ENCODE measurements at places on chromosomes 7 and 10. TPM values are rescaled to one million over a fixed set of nuclear protein-coding genes. Genes with fewer than 3 reads are reported as not detected.

DNA sequence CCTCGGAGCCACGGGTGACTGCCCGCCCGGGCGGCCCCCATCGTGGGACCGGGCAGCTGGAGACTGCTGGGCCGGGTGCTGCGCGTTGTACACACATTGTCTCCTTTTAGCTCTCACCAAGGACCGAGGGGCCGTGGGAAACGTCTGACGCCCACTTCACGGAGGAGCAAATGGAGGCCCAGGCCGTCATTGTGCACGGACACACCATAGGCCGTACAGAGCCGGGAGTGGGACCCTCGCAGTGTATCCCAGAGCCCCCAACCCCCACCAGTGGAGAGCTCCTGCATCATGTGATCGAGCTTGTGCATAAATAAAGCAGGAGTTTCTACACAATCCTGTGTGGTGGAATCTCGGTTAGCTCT is 722 bp downstream of the DENND10 start:
- DNase-seq, result no peak

DNA sequence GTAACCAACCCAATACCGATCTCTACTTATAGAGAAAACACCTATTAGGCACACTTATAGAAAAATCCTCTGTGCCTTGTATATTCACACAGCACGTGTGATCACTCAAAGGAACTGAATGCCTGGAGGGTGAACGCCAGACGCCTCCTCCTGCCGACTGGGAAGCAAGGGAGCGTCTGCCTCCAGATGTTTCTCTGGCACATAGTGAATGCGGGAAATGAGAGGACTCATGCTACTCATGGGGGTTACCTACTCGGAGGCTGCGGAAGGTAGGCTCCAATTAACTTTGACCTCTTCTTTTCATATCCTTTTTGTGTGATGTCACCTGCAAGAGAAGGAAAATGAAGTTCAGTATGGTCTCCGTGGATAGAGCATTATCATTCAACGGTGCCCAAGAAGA is 203.3 kb downstream of the DIP2C start:
- DNase-seq, result no peak

DNA sequence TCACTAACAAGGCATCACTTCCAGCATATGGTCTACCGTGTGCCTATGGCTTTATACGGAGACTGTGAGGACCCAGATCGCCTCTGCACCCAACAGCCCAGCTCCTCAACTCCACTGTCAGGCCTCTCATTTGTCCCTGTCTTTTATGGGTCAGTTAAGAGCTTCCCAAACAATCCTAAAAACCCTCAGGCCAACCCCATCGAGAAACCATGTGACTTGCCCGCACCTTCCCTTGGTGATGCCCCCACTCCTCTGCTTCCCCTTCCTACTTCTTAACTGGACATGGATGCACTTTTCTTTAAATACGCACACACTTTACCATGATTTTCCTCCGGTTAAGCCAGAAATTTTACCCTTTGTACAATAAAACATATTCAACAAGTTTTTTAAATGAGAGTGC is 46.8 kb downstream of the BAIAP2L1 start:
- DNase-seq, result no peak

DNA sequence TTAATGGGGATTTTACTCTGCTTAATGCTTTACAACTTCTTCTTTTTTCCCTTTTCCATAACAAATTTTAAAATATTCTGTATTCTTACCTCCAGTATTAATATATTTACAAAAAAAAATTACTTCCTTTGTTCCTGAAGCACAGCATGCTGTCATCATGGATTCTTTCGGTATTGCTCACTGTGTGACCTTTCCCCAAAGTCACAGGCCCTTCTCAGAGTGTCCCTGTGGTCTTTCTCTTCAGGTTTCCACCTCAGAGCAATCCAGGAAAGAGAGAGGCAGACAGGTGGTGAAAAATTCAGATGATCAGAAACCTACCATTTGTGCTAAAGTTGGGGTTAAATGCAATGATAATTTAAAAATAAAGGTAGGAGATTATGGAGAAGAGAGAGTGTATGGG is 13.0 kb downstream of the AOAH start:
- no peak for DNase-seq

GRCh38 chr7:109126404-109127050 is 556.9 kb downstream of the DNAJB9 start:
- no peak for DNase-seq

- DNase-seq, result no peak
These were observed 273.4 kb downstream of the DIP2C start for GRCh38 chr10:416091-416515.

- no peak for DNase-seq
These were observed 6.3 kb downstream of the ZNF467 start for GRCh38 chr7:149767068-149767467.

- DNase-seq, result no peak
These were observed 133.1 kb upstream of the SH2B2 start for GRCh38 chr7:102153599-102153946.

DNA sequence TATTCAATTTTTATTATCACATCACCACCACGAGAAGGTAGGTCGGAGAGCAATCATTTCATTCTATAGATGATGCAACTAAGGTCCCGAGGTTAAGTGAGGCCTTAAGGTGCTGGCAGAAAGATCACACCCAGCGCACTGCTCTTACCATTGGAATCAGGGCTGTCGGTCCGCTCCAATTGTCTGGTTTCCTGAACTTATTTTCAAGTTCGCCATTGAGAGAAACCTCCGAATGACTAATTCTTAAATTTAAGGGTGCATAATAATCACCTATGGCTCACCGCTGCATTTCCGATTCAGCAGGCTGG is 625 bp upstream of the GSTO2 start:
- DNase-seq, result no peak

- no peak for DNase-seq
These were observed 98.0 kb downstream of the CRPPA start for GRCh38 chr7:16323313-16323712.

DNA sequence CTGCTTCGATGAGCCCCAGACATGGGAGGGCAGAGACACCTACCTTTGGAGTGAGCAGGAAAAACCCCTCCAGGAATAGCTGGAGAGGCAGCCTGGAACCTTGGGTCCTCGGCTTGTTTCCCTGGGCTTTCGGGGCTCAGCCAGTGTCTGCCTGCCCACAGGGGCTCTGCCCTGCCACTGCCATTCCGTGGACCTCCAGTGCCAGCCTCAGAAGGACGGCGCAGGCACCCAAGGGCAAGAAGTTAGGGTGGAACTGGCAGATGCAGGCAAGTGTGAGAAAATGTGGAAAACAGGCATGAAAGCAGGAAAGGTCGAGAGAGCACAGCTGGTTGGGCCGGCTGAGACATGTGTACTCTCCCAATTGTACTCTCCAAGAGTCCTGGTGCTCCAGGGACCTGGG is 281.5 kb downstream of the GRID1 start:
- no peak for DNase-seq

The MAP3K8 gene
- 239 TPM for total RNA-seq

The PRKAR2B gene
- 4.7 TPM for total RNA-seq

The FFAR4 gene
- not detected for total RNA-seq

The PTPN12 gene
- 33.8 TPM for total RNA-seq

The CPXM2 gene
- total RNA-seq, result not detected

The MEOX2 gene
- not detected for total RNA-seq

The CDNF gene
- 0.48 TPM for total RNA-seq

The CYP3A4 gene
- total RNA-seq, result not detected

The ATG9B gene
- total RNA-seq, result 2.7 TPM

The CH25H gene
- not detected for total RNA-seq

Measured in natural killer cell treated with Interleukin-12 subunit alpha and Interleukin-12 subunit beta and Interleukin-15 and Interleukin-18, amount 100 ng/mL, for 72 hours (primary cell).